Upper lobe of left lung (tissue), 6 donors: ENCODE measurements at places on chromosomes 16 and 17. TPM values are rescaled to one million over a fixed set of nuclear protein-coding genes. Genes with fewer than 3 reads are reported as not detected.

The LIMD2 gene
- 13.5 TPM for total RNA-seq

The PLXDC1 gene
- 47.1 TPM for total RNA-seq

The MYL11 gene
- 1.6 TPM for total RNA-seq

DNA sequence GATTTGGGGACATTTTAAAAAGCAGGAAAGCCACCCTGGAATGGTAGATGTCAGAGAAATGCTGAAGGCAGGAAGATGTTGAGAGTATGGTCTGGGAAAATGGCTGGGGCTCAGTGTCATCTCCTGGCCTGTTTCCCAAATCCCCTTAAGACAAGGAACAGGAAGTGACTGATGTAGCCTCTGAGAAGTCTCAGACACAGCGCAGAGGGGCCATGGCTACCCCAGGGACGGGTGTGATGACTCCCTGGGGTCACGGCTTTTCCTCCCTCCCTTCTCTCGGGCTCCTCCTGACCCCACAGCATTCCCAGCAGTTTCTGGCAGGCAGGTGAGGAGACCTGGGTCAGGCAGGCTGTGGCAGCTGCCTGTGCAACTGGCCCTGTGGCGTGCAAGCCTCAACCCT is 45.4 kb downstream of the RAP1GAP2 start:
- no peak overlapping the region for H3K27ac ChIP-seq
- H3K27me3 ChIP-seq = no peaks in the 10 kb centered on the region
- no peak overlapping the region for H3K4me3 ChIP-seq
- DNase-seq = no peak

- H3K27me3 ChIP-seq = no peaks in the 10 kb centered on the region
- no peak for DNase-seq
- H3K4me3 ChIP-seq = peak overlapping the region; percentile 14
- H3K36me3 ChIP-seq = no peaks in the 10 kb centered on the region
- H3K27ac ChIP-seq = peak overlapping the region; percentile 35
Measured at GRCh38 chr17:969811-970355, 9.7 kb downstream of the NXN start.

GRCh38 chr17:31248986-31249834 is 47.8 kb downstream of the OMG start:
- no peaks in the 10 kb centered on the region for H3K4me1 ChIP-seq
- no peak overlapping the region for H3K27ac ChIP-seq
- peaks cover 35% of the 10 kb centered on the region for H3K36me3 ChIP-seq
- H3K4me3 ChIP-seq = no peak overlapping the region
- no peaks in the 10 kb centered on the region for H3K27me3 ChIP-seq
- no peak for DNase-seq

- peaks cover 38% of the 10 kb centered on the region for H3K4me1 ChIP-seq
- no peak overlapping the region for H3K4me3 ChIP-seq
- H3K27ac ChIP-seq = no peak overlapping the region
- no peaks in the 10 kb centered on the region for H3K27me3 ChIP-seq
- no peak for DNase-seq
- H3K36me3 ChIP-seq = no peaks in the 10 kb centered on the region
Measured at GRCh38 chr16:69195369-69196029, 8.5 kb downstream of the SNTB2 start.

GRCh38 chr16:27689711-27690110 is 139.8 kb downstream of the KATNIP start:
- H3K4me3 ChIP-seq = no peak overlapping the region
- no peak overlapping the region for H3K27ac ChIP-seq
- no peak for DNase-seq
- H3K27me3 ChIP-seq = no peaks in the 10 kb centered on the region
- no peaks in the 10 kb centered on the region for H3K36me3 ChIP-seq
